AG09309 (cell line): ENCODE measurements at places on chromosomes 11 and 22.

DNA sequence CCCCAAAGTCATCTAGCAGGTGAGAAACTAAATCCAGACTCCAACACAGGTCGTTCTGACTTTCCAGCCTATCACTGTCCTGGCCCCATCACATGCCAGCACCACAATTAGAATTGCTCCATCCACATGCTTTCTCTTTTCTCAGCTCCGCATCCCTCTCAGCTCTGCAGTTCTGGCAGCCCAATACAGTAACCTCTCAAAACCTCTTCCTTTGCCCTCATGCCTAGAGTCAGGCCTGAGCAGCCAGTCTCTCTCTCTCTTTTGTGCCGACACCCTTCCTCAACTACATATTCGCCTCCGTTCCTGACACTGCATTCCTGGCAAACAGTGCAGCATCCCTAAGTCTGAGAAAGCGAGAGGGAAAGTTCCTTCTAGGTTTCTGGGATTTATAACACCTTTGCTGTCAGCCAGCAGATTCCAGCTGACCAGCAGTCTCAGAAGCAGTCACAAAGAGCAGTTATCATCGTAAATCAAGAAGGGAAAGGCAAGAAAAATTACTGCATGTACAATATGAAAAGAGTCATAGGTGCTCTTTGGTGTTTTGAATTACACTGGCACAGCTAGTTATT lies 258.0 kb downstream of the FAT3 start:
- no peak for DNase-seq

DNA sequence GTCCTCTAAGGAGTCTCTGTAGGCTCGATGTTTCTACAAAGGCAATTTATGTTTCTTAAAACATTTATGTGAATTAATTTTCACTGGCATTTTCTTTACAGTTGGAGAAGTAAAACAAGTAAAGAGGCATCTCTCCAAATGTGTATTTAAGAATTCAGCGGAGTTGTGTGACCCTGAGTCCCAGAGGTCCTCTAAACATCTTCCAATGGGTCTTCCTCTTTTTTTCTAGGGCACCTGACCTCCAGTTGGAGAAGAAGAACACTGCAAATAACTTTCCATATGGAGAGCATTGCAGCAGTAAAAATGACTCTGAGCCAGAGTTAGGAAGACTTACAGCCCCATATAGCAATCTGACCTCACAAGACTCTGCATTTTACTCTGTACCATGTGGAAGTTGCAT lies 480.5 kb upstream of the RAG2 start:
- DNase-seq: no peak

- no peak for DNase-seq
These were observed 257.7 kb upstream of the NARS2 start for GRCh38 chr11:78832226-78832947.

DNA sequence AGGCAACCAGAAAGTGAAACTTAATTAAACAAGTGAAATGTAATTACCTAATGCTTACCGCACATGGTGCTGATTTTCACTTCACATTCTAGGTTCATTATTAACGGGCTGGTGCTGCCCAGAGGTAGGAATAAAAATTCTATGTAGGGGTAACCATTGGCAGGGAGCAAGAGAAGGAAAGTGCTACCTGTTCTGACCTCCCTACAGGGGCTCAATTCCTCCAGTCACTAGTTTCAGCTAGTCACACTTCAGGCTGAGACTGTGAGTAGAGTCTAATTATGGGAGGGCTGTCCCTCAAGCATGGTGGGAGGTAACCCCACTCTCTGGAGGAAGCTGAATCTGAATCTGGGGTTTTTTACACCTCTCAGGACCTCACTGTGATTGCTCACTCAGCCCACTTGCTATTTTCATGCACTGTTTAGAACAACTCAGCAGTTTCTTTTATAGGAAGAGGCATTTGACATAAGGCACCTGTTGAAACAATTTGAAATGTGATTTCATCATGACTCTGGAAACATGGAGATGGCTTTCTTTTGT lies 75.4 kb downstream of the MAML2 start:
- DNase-seq: no peak

GRCh38 chr11:82577246-82577645 lies 156.4 kb downstream of the FAM181B start:
- DNase-seq: no peak

GRCh38 chr11:12120031-12121008 lies 9.9 kb downstream of the MICAL2 start:
- no peak for DNase-seq

- DNase-seq: no peak
These were observed 105.0 kb downstream of the TSPAN18 start for GRCh38 chr11:44831605-44832394.

- no peak for DNase-seq
These were observed 789.0 kb downstream of the TBC1D22A start for GRCh38 chr22:47551431-47551775.
